ENCODE measurements at places on chromosomes 2 and 18.

GRCh38 chr2:8438476-8438875 is 243.4 kb upstream of the ID2 start:
- DNase-seq, result no peak

DNA sequence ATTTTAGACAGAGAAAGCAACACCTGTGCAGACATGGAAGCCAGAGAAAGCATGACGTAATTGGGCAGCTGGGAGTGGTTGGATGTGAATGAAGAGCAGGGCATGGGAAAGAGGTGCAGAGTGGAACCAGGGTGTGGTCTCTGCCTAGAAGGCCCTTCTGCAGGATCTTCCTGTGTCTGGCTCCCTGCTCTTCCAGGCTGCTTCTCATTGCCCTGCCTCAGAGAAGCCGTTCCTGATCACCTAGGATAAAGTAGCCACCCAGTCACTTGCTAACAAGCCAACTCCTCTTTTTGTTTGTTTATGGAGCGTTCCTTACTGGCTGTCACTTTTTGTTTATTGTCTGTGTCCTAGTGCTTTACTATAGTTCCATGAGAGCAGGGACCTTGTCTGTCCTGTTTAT is 28.5 kb downstream of the GALNT1 start:
- DNase-seq, result no peak

DNA sequence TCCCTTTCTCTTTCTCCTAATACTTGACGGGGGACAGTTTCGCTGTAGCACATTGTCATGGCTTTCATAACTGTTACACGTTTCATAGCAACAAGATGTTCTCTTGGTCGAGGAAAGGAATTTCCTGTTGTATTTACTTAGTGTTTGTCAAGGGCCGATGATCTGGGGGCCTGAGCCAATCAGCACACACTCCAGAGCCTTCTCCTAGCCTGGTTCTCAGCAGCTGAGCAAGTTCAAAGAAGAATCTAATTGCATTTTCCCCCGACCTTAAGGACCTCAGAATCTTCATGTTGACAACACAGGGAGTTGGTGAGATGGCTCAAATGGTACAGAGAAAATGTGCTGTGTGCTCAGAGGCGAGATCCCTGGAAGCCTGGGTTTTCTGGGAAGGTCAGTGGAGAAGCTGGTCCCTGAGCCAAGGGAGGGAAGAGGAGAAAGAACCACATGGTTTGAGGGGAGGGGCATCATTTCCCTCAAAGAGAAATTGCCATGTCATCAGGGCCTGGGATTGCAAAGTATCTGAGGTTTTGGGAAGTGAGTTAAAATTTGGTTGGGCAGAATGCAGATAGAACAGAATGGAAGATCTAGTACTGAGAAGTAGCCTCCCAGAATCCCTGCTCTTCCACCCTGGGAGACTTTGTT is 76.9 kb upstream of the AGAP1 start:
- DNase-seq, result no peak

DNA sequence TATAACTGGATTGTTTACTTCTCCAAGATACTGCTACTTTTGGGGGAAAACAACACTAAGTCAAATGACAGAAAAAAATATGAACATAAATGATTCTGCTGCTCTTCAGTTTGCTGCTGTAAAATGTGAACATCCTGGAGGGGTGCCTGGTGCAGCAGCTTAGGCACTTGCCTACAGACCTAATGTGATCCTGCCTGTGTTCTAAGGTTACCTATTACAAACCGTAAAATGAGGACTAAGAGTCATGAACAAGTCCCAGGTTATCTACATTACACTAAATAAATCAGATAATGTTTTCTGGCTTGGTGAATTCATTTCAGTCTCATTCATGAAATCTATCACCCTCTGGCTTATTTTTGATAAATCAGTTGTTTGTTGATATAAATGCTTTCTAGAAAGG is 38.4 kb upstream of the ERCC3 start:
- no peak for DNase-seq

DNA sequence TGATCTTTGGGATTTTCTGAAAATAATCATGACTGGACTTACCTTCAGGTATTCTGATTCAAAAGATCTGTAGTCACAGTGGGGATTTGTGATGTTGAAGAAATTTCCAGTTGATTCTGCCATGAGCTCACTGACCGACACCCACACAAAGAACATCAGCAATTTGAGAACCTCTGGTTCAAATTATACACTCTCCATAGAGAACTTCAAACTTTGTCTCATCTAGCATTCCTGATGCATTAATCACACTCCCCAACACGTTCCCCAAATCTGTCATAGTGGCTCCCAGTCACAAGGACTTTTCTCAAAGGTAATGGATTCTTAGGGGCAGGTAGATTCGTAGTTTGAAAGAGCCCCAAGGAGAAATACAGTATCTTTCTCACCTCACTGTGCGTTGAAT is 584.3 kb downstream of the FBXO15 start:
- peak; percentile 68 for DNase-seq

GRCh38 chr2:173752152-173752551 is 213.0 kb downstream of the SP3 start:
- DNase-seq, result peak; percentile 11

DNA sequence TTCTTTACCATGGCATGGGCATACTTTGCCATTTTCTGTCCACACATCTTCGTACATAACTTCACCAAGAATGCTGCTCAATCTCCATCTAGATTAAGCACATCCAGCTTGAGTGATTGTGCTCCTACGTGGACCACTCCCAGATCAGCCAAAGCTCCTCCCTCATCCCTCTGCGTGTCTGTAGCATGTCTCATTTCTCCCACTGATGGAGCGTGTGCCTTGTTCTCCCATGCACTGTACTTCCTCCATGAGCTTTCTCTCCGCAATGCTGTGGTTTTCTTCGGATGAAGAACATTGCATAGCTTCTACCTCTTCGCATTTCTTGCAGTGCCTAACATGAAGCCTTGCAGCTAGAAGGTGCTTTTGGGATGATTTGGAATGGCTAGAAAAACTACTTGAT is 13.5 kb downstream of the CCL20 start:
- DNase-seq, result no peak

DNA sequence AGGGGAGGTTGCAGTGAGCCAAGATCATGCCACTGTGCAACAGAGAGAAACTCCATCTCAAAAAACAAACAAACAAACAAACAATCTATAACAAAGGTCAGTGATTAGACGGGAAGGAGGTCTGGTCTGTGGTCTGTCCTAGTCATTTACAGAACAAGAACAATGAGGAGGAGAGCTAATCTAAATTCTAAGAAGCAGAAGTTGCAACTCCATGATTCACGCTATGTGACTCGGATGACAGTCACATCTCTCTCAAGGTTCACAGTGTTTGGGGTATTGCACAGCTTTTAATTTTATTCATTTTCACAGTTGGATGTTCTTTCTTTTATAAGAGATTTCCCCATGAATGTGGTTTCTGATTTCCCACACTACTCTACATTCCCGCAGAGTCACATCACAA is 218.7 kb upstream of the PIEZO2 start:
- DNase-seq, result no peak

DNA sequence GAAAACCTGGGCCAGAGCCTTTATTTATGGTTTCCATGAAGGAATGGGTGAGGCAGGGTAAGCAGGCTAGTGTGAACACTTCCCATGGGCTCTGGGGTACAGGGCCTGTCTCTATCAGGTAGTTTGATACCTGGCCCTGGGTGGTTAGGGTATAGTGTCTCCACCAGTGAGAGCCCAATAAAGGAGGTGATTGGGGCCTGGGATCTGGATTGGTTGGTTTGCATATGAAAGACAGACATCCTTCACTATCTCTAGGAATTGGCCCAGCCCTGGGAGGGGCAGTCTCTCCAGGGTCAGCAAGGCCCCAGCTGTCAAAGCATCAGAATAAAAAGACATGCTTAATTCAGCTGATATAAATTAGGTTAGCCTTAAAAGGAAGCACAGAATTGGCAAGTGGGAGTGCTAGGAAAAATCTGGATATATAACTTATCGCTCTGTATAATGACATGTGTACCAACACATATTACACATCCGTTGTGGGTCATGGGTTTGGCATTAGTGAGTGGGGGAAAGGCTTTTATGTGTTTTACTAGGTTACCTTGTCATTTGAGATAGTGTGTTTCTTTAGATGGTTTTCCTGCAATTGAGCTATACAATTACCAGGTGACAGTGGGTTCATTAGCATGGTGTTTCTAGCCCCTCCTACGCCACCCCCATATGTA is 18.5 kb upstream of the TMEM178A start:
- DNase-seq, result no peak

- no peak for DNase-seq
Observed at GRCh38 chr2:160399880-160400279, 93.7 kb downstream of the RBMS1 start.

DNA sequence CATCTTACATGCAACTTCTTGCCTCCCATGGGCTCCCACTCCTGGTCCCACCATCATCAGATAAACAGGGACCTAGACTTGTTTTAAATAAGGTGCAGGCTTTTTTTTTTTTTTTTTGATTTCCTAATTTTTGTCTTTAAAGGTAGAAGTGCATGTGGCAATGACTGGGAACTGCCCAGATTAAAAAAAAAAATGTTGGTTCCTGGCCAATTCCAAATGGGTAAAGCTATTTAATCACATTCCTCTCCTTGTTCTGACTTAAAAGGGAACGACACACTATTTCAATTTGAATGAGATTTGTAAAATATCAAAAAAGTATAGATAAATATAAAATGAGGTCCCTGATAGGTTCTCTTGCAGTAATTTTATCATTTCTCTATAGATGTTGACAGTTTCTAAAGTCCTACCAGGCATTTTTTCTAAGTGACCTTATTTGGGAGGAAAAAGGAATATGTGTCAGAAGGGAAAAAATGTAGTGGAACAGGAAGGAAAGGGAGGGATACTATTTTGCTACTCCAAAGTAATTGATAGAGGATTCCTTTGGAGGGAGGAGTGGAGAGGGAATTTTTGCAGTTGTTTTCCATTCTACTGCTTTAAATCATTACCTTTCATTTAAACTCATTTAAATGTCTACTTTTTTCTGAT is 43.3 kb downstream of the DDX1 start:
- DNase-seq, result peak; percentile 35

DNA sequence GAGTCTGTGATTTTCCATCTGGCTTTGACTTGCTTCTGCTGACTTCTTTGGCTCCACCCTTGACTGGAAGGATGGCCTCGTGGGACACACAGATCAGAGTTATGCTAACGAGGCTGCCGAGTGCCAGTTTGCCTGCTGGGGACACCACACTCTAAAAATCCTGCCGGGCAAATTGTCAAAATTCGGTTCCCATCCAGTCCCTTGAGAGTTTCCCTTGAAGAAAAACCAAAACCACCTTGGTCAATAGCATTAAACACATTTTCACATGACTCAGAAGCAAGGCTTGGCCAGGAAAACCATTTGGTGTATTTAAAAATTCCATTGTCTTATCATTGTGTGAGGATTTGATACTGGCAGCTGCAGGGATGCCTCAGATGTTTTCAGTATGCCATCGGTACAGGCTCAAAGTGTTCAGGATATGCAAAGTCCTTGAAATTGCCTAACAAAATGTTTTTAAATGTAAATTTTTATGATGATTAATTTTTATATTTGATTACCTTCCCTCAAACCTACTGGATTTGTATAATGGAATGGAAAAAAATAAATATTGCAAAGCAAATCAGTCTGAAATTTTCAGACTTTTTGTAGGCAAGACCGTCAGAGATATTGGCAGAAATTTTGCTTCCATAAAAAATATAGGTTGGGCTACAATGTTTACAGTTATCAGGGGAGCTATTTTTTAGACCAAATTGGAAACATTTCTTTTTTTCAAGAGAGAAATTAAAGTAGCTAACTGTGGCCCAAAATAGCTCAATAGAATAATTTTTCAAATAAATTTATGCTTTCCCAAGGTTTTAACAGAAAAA is 41.6 kb downstream of the KCNE4 start:
- DNase-seq, result peak; percentile 93

GRCh38 chr2:69624131-69624530 is 19.4 kb downstream of the AAK1 start:
- no peak for DNase-seq

- no peak for DNase-seq
Observed at GRCh38 chr2:137689549-137689948, 274.7 kb upstream of the HNMT start.

DNA sequence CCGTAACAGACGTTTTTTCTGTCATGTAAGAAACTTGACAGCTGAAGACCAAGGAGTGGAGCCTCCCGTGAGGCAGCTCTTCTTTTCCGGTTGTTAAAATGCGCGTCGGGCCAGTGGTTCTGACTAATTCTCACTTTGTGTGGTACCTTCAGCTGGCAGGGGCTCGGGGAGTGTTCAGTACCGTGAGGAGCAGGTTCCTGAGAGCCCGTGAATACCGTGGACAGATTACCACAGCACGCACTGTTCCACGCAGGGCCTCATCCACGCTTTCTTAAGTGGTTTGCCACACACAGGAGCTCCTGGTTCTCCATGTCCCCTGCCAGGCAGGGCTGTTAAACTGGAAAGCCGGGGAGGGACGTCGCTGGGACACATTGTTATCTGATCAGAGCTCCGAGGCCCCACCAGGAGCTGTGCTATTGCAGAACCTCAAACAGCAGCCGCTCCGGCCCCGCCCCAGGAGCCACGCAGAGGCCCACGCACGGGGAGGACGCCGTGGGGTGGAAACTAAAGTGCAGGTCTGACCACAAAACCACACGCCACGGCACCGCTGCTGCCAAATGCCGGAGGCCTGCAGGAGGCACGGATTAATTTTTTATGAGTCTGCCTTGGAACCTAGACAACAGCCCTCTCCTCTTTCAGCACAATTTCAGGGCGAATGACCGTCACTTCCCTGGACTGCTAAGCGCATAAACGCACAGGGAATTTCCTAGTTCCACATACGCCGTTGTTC is 43.3 kb downstream of the NFATC1 start:
- peak; percentile 77 for DNase-seq

DNA sequence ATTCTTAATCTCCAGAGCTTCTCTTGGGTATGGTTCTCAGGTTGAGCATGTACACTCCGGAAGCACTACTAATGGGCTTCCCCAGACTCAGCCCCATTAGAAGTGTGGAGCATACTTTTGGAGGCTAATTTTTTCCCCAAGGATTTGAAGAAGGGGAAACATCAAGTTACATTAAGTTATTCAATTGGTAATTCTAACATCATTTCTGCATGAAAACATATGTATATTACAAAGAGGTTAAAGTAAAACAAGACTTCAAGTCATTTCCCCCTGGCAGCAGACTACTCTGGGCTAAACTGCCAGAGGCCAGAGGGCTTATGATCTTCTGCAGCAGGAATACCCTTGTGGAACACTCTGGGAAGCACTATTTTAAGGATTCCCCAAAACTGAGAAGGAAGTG is 227.7 kb upstream of the STK17B start:
- DNase-seq, result peak; percentile 59

GRCh38 chr2:30770816-30771576 is 36.2 kb downstream of the CAPN13 start:
- no peak for DNase-seq
